ENCODE measurements at places on chromosomes 6 and 20.

DNA sequence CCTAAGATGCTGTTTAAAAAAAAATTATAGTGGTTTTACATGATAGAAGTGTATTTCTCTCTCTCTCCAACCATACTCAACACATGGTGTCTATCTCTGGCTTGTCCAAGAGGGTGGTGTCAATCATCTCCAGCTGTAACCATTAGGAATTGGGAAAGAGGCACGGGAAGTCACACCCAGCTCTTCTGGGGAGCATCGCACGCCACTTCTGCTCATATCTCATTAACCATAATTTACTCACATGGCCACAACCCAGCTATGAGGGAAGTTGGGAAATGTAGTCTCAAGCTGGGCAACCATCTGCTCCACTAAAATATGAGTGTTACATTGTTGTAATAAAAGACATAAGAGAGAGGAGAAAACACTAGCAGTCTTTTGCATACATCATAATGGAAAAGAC is 30.4 kb upstream of the TSHZ2 start:
- peak; percentile 22 for DNase-seq

DNA sequence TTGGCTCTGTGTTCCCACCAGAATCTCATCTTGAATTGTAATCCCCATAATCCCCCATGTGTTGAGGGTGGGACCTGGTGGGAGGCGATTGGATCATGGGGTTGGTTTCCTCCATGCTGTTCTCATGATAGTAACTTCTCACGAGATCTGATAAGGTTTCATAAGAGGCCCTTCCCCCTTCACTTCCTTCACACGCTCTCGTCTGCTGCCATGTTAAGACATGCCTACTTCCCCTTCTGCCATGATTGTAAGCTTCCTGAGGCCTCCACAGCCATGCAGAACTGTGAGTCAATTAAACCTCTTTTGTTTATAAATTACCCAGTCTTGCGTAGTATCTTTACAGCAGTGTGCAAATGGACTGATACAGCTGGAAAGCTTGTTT is 90.0 kb downstream of the ELOVL5 start:
- peak; percentile 61 for DNase-seq

DNA sequence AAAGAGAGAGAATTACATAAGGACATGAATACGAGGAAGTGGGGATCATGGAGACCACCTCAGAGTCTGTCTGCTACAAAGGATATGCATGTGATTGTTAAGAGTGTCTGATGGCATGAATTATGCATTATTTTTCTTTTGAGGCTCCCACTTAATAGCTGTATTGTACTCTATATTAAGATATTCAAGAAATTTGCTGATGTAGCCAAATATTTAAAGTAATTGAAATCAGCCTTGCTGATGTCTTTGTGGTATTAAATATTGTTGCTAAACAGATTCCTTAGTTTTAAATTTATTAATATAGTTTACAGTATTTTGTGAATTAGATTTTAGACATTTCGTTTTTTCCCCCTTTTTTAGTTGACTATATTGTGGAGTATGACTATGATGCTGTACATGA is 25.3 kb downstream of the CD2AP start:
- DNase-seq: no peak

DNA sequence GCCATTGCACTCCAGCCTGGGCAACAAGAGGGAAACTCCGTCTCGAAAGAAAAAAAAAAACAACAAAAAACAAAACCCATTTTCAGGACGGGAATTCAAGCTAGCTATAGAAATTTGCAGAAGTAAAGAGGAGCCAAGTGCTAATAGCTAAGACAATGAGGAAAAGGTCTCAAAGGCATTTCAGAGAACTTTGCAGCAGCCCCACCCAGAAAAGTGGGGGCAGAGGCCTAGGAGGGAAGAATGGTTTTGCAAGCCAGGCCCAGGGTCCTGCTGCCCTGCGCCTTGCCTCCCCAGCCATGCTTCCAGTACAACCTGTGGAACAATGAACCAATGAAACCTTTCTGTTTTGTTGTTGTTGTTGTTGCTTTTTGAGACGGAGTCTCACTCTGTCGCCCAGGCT is 38.3 kb upstream of the SAMHD1 start:
- DNase-seq: no peak

GRCh38 chr6:153989989-153990388 is 49.1 kb upstream of the OPRM1 start:
- DNase-seq: no peak

DNA sequence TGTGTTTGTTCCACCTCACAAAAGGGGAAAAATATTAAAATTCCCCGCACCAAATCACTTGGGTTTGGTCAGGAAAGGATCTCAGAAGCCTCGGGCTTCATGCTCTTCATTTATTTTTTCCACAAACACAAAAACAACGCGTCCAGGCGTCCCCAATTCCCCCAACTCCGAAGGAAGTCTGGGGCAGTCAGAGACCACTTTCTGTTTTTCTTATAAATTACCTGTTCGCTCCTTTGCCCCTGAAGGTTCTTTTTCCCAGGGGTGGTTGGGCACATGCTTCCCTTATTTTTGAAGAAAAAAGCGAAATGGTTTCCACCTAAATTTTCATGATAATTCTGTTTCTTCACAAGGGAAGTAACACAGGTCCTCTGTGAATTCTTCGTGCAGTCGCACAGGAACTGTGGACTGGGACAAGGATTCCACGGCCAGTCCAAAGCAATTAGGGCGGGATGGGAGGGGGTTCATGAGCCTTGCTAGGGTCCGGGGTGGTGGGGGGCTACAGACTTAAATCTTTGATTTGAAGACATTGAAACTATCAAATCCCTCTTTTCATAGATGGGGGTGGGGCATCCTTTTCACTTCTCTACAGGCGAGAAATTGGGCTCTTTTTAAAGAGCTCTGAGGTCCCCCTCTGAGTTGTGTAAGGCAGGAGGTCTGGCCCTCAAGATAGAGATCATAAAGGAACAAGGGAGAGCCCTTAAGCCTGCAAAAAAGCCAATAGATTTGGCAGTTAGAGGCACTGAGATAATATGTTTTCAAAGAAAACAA is 30.5 kb upstream of the HFE start:
- DNase-seq: peak; percentile 88

DNA sequence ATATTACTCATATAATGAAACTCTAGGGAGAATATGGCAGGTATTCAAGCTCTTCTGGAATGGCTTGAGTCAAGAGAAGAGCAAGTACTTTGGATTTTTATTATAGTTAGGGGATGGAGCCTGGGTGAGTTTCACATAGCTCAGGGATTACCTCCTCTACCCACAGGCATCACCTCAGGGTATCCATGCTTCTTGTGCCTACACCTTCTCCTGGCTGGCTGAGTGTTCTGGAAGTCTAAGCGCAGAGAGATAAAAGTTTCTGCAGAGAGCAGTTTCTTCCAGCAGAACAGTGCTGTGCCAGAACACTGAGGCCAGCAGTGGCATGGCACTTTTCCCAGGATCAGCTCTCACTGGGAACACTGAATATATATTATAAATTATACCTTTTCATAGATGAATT is 199.7 kb upstream of the KCNQ5 start:
- DNase-seq: no peak

DNA sequence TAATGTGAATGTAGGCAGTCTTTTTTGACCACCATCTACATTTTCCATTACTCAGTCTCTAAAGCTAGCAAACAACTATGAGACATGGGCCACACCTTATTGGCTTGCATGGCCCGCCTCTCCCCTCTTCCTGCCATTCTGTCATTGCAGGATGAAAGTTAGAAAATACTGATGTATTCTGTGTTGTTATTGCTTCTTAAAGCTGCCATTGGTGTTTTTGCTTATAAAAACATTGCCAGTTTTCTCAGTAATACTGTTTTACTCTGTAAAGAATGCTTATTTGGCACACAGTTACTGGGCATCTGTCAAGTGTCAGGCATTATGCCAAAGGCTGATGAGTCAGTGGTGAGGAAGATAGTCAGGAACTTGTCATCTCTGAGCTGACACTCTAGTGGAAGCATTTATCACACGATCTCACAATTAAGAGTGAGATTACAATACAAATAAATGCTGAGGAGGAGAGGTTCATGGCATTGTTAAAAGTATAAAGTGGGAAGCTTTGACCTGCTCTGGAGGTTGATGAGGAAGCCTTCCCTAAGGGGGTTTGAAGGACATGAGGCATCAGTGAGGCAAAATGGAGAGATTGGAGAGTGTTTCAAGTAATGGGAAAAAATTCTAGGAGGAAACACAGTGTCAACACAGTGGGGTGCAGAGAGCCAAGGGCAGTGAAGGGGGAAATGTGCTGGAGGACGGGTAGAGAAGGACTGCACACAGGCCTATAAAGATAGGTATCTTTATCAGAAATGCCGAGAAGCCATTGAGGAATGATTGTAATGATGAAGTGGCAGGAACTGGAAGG is 14.7 kb downstream of the KLHL32 start:
- peak; percentile 69 for DNase-seq

GRCh38 chr6:47478233-47479139 is 897 bp downstream of the CD2AP start:
- peak; percentile 79 for DNase-seq
